IPS-NIHi11 (cell line): ENCODE measurements at places on chromosomes 3 and 15.

GRCh38 chr3:185789134-185789533 lies 35.7 kb downstream of the IGF2BP2 start:
- DNase-seq: peak; percentile 35

GRCh38 chr3:102182162-102182561 lies 252.7 kb upstream of the ZPLD1 start:
- DNase-seq: no peak

- peak; percentile 30 for DNase-seq
These were observed 428 bp downstream of the LYSMD4 start for GRCh38 chr15:99732751-99733267.

- DNase-seq: peak; percentile 44
These were observed 4.6 kb upstream of the TPRG1 start for GRCh38 chr3:189167027-189167766.

DNA sequence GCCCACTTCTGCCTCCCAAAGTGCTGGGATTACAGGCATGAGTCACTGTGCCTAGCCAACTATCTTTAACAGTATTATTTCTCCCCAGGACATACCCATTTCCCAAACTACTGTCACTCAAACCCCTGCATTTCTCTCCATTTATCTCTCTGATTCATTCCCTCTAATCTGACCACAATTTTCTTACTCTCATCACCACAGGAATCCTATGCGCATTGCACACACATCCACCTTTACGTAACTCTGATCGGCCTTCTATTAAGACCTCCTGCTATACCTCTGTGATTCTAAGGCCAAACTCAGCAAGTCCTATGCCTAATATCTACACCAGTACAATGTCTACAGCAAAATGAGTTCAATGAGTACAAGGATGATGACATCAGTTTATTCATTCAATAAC lies 235.0 kb downstream of the ULK4 start:
- no peak for DNase-seq

DNA sequence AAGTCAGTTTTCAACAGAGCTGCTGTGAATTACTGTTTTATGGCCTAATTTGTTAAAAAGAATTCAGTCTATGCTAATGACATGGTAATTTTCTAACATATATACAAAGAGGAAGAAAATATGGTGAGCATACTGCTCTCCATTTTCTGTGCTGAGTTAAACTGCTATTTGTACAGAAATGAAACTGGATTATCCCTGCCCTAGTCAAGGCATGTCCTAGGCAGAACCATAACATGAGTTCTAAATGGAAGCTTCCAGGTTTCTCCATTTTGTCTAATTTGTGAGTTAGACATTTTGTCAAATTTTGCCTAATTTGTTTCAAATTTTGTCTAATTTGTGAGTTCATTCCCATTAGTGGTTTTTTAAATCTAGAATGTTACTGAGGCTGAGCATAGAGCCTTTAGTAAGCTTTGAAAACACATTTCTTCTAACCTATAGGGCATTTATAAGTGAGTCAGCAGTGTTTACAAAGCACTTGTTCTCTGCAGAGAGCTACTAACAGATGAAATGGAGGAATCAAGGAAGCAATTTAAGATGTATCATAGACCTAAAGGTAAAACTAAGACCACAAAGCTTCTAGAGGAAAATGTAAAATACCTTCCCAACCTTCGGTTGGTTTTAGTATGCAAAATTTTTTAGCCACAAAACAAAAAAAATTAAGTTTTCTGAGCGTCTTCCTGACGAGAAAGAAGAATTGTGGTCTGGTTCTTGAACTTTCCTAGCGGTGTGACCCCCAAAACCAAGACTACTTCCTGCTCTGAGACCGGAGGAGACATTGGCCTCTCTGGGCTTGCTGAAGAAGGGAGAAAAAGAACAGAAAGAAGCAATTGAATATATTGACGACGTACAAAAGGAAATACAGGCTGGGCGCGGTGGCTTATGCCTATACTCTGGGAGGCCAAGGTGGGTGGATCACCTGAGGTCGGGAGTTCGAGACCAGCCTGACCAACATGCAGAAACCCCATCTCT lies 9.8 kb downstream of the P2RY14 start:
- DNase-seq: no peak

- DNase-seq: no peak
These were observed 60.0 kb upstream of the TRPC1 start for GRCh38 chr3:142663865-142664264.

DNA sequence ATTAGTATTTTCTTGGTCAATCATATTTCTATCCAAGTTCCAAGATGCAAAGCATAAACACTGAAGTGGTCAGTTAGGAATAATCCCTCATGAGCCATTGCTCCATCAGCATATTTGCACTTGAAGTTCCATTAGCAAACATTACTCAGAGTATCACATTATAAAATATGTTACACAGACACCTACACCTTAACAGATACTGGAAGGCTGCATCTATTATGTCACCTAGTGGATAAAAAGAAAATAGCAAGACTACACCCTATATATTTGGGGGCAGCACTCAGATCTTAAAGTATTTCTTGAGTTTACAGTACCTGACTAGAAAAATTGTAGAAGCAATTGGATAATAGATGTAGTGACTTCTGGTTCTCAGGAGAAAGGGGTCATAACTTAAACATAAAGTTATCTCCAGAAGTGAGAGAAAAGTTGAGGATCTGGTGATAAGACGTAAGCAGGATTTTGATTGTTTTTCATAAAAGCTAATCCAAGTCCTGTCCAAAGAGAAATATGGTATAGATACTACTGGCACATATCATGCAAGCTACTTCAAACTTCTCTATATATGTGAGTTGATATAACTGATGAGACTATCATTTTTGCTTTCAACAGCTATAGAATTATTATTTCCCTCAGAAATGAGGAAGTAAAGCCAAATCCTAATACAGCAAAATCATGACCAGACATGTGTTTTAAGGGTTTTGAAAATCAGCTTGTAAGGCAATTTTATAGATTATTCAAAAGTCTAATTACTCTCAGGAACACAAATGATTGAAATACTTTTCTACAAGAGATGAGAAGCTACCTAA lies 422.2 kb downstream of the GBE1 start:
- DNase-seq: peak; percentile 27

GRCh38 chr15:25767356-25768151 lies 95.6 kb downstream of the ATP10A start:
- no peak for DNase-seq

DNA sequence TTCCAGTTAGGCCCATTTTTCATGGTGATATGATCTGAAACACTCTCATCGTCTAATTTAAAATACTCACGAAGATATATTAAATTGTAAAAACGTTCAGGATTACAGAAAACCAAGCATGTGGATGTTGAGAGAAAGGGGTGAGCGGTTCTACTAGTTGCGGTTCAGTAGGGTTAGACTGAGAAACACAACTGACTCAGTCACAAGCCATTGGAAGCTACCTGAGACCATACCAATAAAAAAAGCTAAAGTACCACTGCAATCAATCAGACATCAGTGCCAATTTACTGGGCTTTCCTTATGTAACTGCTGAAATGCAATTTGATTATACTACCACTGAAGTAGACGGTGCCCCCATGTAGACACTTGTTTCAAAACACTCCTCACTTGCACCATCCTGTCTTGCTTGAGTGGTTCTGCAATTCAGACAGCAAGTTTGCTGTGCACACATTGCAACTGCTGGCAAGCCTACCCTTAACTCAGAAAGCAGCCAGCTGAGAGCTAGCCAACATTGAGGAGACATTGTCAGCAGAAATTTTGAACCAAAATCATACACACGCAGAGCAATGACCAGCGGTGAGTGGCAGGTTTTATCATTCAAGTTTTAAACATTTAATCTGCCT lies 368.7 kb upstream of the ARHGEF26 start:
- DNase-seq: no peak

GRCh38 chr15:81001152-81002008 lies 657 bp downstream of the TLNRD1 start:
- DNase-seq: peak; percentile 71

GRCh38 chr3:149493315-149494021 lies 19.0 kb downstream of the TM4SF4 start:
- no peak for DNase-seq

DNA sequence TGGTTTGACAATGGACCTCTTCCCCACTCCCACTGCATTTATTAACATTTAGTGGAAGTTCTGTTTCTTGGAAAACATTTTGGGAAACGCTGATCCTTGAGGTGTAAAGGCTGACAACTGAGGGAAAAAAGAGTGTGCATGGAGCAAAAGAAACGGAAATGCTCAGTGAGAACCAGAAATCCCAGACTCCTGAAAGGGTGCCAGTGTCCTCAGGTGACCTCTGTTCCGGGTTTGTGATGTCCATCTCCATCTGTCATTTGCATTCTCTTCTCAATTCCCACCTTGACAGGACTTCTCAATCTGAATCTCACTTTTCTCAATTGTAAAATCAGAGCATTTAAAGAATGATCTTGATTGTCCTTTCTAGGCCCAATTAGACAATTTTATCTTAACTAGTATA lies 71.1 kb upstream of the FAM3D start:
- DNase-seq: no peak

DNA sequence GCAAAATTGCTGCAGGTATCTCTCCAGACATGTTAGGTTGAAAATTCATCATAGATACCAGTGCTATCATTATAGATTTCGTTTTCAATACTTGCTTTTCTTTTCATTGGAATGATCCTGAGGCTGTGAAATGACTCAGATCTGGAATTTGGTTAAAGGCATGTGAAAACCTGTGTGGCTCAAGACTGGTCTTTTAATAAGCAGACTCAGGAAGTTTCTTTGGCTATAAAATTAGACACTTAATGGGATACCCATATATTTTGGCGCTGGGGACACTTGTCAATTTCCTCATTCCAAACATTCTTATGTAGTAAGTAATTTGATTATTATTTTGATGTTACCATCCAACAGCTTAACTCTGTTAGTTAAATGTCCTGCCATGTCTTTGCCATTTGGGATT lies 1041.1 kb upstream of the GBE1 start:
- DNase-seq: no peak

DNA sequence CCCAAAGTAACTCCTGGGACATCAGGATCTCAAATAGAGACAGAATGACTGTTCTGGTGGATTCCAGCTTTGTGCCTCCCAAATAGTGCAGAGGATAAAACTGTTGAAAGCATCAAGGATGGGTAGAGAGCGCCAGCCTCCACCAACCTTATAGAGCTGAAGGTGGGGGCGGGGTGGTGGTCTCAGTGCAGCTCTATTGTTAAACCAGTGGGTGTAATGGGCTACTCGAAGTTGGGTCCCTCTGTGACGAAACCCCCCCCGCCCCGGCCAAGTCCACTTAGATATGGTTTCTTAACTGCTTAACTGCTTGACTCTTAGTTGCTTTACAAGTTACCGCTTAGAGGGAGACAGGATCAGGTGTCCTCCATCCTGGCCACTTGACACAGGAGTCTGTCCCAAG lies 22.7 kb downstream of the DHX30 start:
- no peak for DNase-seq

DNA sequence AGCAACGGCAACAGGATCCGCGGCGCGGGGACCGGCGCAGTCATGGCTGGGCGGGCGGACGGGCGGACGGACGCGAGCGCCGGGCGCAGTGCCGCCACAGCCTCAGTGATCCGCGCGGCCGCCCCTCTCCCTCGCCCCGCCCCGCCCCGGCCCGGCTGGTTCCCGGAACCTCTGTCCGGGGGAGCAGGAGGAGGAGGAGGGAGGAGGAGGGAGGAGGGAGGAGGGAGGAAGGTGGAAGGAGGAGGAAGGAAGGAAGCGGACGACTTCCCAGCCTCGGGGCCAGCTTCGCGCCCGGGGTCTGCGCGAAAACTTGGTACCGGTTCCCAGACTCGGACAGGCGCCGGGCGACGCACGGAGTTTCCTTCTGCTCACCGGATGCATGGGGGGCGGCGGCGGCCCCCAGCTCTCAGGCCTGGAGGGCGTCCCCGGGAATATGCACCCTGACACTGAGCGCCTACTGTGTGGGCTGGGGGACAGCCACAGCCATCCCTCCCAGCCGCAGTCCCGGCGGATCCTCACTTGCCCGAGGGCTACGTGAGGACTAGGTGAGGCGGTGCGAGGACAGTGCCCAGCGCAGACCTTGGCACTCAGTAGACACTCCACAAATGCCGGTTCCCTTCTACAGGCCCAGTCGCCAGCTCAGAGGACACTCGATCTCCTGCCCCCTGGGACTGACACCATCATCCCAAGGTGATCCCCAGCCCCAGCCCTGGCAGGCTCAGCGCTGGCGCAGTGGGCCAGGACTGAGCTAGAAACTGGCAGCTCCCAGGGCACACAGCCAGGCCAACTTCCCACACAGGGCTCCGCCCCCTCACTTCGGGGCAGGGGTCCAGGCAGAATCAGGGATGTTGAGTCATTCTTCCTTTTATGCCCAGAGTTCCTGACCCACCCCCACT lies at the start of gene SHISA5:
TSS of gene SHISA5 (minus strand) at position 124 of the 896 bp plus-strand sequence. CDS start at position 44, 80 bp downstream.
- peak; percentile 83 for DNase-seq

DNA sequence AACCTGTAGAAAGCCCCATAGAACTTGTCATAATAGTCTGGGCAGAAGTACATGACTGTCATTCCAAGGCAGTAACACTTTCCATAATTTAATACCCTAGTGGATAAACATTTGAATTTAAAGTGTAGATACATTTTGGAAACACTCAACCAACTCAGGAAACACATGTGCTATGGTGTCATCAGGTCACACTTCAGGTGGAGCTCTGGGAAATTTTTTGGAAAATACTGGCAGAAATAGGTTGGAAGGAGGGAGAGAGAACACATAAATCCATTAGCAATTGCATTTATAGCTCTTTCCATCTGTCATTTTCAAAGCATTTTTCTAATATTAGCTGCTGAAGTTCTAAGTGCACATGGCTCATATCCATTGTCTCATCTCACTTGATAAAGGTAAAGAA lies 135.7 kb downstream of the MEIS2 start:
- DNase-seq: no peak

- DNase-seq: peak; percentile 21
These were observed 181.2 kb upstream of the NR2E3 start for GRCh38 chr15:71628988-71629770.

GRCh38 chr3:148008591-148008990 lies 599.4 kb downstream of the ZIC1 start:
- DNase-seq: no peak

DNA sequence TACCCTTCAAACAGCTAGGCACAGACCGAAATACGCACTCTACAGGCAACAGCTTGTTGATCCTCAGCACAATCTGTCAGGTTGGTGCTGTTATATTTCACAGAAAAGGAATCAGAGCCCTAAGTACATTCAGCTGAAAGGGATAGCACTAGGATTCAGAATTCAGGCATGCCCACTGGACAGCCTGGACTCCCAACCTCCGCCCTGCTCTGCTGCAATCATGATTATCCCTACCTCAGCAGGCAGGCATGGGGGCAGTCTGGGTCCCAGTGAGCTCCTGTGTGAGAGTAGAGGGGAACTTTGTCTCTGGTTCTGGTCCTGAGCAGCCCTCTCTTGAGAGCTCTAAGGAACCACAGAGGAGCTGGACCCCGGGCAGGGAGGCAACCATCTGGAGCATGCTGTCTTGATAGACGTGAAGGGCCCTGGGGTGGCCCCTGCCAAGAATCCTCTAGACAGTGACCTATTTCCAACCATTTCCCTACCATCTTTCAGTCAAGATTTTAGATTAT lies 23.4 kb upstream of the NOX5 start:
- no peak for DNase-seq

DNA sequence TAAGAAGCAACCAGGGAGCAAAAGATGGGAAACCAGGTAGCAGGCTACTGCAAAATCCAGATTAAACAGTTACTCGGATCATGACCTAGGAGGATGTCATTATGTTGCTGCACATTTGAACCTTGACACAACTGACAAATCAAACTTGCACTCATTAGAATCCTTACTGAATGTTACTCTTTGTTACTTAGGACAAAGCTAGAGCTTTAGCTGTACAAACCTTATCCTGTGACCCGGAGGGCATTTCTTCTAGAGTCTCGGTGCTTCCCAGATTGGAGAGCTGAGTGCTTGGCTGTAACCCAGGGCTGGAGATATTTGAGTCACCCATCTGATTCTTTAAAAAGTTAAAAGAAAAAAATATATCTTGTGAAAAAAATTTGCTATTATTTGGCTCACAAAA lies 43.4 kb downstream of the DCP1A start:
- no peak for DNase-seq
